ENCODE measurements at places on chromosomes 1 and 21.

- DNase-seq: no peak
These were observed 1.1 kb upstream of the EPS8L3 start for GRCh38 chr1:109764561-109765482.

- DNase-seq: no peak
These were observed 699 bp upstream of the IL23R start for GRCh38 chr1:67165468-67166041.

- no peak for DNase-seq
These were observed 128.9 kb upstream of the ADAR start for GRCh38 chr1:154736841-154737240.

GRCh38 chr1:167450843-167451242, 67.5 kb downstream of the CD247 start:
- no peak for DNase-seq

DNA sequence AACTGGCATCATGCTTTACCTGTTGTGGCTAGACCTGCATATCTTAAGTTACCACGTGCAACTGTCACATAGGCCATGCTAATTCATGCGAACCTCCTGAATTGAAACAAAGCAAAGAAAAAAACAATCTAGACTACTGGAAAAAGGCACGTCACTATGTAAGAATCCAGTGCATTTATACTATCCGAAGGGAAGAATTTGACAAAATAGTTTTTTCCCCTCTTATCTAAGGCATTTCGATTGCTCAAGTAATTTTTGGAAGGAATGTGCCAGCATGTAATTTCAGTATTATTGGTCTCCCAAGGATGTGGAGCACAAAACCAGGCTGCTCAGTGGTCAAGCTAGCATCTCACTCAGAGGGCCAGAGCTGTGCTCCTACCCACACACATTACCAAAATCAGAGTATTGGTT, 31.5 kb upstream of the C1orf198 start:
- DNase-seq: no peak

- DNase-seq: no peak
These were observed 17.7 kb downstream of the CD1E start for GRCh38 chr1:158371188-158371953.

DNA sequence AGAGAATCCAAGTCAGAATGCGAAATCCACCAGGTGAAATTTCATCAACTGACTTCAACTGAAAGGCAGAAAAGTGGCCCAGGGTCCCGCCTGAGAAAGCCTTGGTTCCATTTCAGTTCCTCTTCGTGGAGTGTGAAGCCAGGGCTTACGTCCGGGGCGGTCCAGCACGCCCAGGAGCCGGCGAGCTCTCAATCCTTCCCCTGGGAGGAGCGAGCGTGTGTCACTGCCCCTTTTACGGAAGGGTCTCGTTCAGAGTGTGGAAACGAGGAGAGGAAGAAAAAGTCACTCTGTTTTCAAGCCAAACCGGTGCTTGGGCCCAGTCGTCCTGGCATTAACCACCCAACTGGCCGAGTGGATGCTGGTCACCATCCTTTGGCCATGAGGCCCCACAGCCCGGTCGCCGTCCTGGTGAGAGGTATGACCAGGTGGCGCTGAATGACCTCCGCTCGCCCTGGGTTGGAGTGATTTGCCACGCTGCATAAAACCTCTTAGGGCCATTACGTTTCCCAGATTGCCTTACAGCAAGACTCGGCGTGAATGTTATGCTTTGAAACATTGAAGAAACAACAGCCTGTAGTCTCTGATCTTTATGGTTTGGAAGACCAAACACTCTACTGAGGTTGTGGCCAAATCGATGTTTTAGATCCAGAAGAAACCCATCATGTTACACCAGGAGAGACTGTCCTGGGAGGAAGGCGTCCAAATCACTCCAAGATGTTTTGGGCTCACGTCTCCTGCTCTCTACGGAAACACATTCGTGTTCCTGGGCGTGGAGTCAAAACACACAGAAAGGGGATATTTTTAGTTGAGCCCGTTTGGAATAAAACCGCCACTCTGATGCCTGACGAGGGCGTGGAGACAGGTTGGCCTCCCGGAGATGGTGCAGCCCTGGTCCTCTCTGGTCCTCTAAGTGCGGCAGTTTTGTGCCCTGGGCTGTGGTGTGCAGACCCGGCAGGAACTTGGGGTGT, 93.6 kb upstream of the ACTRT2 start:
- no peak for DNase-seq

Measured in CD4-positive, alpha-beta T cell treated with Interleukin-6 at 100 ng/mL for 8 hours (primary cell).